Stimulated activated CD4-positive, alpha-beta T cell treated with anti-CD3 and anti-CD28 coated beads, Interleukin-12 subunit alpha, Interleukin-12 subunit beta, amount 100 ng/mL, for 24 hours (primary cell): ENCODE measurements at places on chromosomes 2 and 18.

GRCh38 chr2:18903750-18904149 is 314.4 kb upstream of the NT5C1B start:
- no peak for DNase-seq

DNA sequence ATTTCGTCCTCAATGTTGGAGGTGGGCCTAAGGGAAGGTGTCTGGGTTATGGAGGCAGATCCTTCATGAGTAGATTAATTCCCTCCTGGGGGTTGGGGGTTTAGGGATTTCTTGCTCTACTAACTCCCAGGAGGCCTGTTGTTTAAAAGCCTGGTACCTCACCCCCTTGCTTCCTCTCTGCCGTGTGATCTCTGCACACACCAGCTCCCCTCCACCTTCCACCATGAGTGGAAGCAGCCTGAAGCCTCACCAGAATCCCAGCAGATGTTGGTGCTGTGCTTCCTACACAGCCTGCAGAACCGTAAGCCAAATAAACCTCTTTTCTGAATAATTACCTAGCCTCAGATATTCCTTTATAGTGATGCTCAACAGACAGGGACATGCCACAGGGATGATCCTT is 141.5 kb downstream of the ZNF516 start:
- DNase-seq, result no peak

GRCh38 chr2:142642650-142643049 is 234.8 kb upstream of the KYNU start:
- DNase-seq, result no peak

DNA sequence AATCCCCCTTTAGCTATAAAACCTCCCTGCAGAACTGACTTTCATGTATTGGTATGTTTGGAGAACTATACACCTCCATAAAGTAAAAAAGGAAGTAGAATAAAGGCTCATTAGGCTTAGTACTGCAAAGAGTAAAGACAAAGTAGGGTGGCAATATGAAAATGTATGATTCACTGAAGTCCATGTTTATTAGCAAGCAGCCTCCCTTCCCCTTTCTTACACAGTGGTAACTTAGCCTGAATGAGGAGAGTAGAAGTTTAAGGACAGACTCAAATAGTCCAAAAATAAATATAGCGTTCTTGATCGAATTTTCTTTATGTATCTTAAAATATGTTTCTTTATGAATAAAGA is 1.5 kb downstream of the ZNF804A start:
- no peak for DNase-seq

- no peak for DNase-seq
Measured at GRCh38 chr2:148974095-148974494, 64.4 kb upstream of the LYPD6B start.

DNA sequence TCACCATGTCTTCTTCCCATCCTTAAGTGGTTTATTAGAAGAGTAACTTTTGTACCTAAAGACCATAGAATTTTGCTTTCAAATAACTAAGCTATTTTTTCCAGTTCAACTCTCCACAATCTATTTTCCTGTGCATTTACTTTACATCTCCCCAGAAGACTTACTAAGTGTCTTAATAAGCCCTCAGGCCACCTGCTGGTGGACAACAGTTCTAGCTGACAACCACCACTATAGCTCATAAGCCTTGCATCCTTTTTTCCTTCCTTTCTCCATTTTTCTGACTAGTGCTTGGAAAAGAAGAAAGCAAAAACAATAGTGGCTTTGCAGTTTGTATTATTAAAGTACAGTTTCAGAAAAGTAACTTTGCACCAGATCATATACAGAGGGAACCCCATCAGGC is 149.5 kb upstream of the TMEM200C start:
- DNase-seq, result no peak

GRCh38 chr2:165113414-165113813 is 90.4 kb downstream of the SCN3A start:
- DNase-seq, result no peak

DNA sequence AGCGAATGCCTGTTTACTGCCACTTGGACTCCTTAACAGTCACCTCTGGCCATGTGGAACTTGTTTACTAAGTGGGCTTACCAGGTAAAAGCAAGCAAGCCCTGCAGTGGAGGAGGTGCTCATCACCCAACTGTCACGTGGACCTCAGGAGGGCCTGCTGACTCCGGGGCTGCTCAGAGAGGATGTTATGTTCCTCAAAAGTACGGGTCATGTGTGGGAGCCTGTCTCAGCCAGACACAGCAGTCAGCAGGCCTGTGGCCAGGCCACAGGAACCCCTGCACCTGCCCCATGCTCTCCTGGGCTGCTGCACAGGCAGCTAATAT is 36.2 kb downstream of the AMER3 start:
- DNase-seq, result no peak

GRCh38 chr2:163734401-163734800 is 1.4 kb downstream of the FIGN start:
- no peak for DNase-seq

- no peak for DNase-seq
Measured at GRCh38 chr2:127887776-127888130, 2.0 kb upstream of the AMMECR1L start.

GRCh38 chr2:72211777-72212485 is 64.3 kb upstream of the CYP26B1 start:
- no peak for DNase-seq
